ENCODE measurements at places on chromosomes 6 and 20.

DNA sequence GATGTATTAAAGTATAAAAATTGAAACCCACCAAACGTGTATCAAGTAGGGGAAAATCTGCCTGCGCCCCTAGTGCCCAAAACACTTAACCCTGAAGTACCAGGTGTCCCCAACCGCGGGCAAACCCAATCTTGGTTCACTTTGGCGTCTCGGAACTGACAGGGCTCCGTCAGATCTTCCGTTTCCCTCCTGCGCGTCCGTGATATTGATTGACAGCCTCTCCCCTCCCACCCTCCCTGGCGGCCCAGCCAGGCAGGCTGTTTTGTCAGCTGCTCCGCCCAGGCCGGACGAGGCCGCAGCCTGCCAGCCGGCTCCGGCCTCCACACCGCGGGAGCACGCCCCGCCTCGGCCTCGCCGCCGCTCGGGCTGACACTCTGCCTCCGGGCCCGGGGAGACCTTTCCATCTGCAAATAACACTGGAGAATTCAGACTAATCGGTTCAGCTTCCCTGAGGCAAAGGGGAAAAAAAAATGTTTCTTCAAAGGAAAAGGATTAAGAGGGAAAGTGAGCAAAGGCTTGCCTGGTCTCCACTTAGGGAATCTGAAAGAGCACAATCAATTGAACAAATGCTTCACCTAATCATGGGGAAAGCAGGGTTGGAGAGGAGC, 234.9 kb upstream of the MCHR2 start:
- no peak for DNase-seq

DNA sequence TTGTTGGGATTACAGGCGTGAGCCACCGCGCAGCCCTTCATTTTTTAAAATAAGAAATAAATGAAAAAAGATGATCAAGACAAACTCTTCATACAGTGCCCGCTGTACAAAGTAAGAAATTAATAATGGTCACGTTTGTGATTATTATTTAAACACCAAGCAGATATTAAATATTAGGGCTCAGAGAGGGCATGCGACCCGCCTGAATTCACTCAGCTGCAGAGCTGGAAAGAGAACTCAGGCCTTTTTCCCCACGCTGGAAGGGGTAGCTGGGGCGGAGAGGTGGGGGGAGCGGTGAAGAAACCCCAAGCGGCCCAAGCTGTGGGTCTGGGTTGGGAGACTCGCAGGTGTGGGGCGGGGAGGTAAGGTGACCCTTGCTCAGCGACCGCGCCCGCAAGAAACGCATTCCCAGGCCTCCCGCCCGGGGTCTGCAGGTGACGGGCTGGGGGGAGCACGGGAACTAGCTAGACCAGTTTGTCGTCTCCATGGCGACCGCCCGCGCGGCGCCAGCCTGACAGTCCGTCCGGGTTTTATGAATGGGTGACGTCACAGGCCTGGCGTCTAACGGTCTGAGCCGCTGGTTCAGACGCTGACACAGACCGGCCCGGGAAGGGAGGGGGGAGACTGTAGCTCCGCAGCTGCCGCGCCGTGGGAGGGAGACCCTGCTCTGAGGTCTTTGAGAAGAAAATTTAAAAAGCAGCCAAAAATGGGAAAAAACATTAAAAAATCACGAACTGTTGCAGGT, 1.1 kb upstream of the ID1 start:
- peak; percentile 92 for DNase-seq

DNA sequence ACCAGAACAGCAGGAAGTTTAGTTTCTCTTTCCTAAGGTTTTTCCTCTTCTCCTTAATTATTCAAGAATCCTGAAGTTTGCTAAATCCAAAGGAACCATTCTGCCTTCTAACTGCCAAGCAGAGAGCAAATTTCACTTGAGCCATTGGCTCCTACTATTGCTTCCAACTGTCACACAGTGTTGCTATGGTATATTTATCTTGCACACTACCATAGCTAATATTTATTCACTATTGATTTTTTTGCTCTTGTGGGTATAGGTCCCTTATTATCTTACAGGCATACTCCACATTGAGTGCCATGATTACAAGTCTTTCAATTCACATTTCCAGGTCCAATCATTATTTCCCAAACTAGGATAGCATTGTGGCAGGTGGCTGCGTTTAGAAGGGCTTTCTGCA, 266.7 kb upstream of the FLRT3 start:
- no peak for DNase-seq

- DNase-seq: no peak
These were observed 46.5 kb downstream of the BLOC1S5 start for GRCh38 chr6:8017705-8018104.

- DNase-seq: no peak
These were observed 10.1 kb downstream of the PIM1 start for GRCh38 chr6:37180075-37180474.

GRCh38 chr6:160986851-160987250, 4.7 kb upstream of the MAP3K4 start:
- DNase-seq: no peak

- DNase-seq: no peak
These were observed 276.5 kb upstream of the CITED2 start for GRCh38 chr6:139650941-139651340.

DNA sequence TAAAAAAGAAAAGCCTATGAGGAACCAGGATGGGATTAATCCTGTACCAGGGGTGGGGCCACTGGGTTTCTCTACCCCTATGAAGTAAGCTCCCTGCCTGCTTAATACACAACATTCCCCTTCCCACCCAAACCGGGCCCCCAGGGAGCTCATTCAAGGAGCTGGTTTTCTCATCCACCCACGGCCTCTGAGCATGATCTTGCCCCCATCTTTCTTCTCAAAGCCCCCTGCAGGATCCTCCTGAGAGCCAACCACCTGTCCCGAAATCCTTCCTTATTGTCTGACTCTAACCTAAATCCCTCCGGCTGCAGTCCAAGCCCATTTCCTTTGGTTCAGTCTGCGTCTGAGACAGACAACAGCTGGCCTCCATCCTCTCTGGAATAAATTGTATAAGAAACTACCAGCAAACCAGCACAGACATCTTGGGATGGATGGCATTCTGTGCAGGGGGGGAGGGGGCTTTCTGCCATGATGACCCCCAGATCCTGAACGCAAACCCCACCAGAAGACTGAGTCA, 21.0 kb downstream of the KCNK5 start:
- no peak for DNase-seq

GRCh38 chr20:52060794-52061714, 130.5 kb downstream of the ZFP64 start:
- no peak for DNase-seq

GRCh38 chr6:151100326-151100725, 139.4 kb upstream of the AKAP12 start:
- DNase-seq: no peak

DNA sequence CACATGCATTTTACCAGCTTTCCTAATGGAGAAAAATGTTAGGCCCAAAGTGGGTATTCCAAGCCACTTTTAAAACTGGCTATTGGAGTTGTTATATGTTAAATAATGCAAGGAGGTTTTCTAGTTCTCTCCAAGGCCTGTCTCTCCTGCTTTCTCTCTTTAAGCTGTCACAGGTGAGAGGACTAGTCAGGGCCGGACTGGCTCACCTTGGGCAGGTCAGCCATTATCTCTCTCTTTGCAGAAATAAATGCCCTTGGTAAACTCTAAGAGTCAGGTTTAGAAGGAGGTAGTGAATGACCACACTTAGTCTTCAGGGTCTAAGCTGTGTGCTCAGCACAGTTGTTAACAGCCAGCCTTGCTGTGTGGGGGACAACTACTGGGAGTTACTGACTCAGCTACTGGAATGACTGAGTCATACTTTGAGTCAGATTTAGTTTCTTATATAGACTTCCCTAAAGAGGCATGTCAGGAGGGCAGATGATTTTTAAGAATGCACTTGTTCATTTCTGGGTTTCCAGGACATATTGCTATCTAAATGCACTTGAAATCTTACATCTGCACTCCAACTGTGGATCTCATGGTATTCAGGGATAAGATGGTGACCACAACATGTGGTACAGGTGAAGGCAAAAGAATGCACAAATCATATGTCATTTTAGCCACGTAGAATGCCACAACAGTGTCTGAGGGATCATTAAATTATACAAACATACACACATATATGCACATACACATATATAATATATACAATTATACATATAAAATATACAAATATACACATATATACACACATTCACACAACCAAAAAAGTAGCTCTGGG, 719.4 kb downstream of the EPM2A start:
- DNase-seq: no peak

DNA sequence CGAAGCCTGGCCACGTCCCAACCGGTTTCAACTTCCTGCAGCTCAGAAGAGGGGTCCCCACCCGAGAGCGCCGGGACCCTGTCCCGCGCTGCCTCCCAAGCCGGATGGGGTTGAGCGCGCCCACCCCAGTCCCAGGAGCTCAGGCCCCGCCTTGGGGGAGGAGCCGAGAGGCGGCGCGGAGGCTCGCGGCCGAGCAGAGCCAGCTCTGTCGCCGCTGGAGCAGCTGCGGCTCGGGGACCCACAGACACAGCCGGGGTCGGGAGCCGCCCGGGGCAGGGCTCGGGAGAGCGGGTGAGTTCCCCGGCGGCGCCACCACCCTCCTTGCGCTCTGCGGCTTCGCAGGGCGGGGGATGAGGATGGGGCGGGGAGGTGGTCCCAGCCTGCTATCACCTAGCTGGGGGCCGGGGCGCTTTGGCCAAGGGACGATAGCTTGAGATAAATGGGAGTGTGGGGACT, at the start of gene PPP1R16B:
Gene PPP1R16B (plus strand): TSS at position 196 of the 456 bp plus-strand sequence. CDS start 30,229 bp downstream, outside the sequence.
- peak; percentile 65 for DNase-seq

GRCh38 chr6:30591008-30591407, 19.8 kb downstream of the ABCF1 start:
- no peak for DNase-seq

- DNase-seq: no peak
These were observed 360.2 kb downstream of the PREX1 start for GRCh38 chr20:48467622-48468021.

- DNase-seq: no peak
These were observed 1.3 kb downstream of the C20orf202 start for GRCh38 chr20:1204576-1204975.

- no peak for DNase-seq
These were observed 16.1 kb upstream of the ZNF292 start for GRCh38 chr6:87139236-87139635.

DNA sequence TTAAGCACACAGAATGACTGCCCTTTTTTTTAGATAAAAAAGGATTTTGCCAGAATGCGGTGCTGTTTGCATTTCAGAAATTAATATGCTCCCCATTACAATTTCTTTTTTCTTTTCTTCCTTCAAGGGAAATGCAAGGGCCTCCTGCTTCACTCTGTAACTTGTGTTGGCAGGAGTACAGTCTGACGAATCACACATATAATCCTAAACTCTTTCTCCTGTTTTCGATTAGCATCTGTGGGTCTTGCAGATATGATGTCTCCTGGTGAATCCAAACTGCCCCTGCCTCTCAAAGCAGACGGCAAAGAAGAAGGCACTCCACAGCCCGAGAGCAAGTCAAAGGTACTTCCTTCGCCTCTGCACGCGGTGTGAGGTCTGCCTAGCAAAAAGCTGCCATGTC, 149.5 kb downstream of the TMEM242 start:
- DNase-seq: no peak

DNA sequence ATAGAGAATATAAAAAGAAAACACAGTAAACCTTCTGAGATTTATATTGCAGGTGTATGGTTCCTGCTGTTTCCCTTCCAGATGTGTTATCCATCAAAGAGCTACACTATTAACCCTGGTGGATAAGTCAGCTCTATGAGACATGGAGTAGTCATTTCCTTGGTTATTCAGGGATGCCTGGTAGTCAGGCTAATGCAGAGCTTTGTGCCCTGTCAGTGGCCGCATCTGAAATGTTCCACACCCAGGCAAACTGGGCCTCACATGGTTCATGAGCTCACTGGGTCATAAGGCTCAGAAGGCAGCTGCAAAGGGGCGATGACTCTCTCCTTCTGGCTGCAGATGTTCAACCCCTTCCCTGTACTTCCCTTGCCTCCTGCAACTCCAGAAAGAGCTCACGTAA, 473.6 kb downstream of the EPHA7 start:
- no peak for DNase-seq

- no peak for DNase-seq
These were observed 188.1 kb downstream of the UST start for GRCh38 chr6:148934961-148935360.

- no peak for DNase-seq
These were observed 166.0 kb downstream of the DLL1 start for GRCh38 chr6:170124836-170125235.

DNA sequence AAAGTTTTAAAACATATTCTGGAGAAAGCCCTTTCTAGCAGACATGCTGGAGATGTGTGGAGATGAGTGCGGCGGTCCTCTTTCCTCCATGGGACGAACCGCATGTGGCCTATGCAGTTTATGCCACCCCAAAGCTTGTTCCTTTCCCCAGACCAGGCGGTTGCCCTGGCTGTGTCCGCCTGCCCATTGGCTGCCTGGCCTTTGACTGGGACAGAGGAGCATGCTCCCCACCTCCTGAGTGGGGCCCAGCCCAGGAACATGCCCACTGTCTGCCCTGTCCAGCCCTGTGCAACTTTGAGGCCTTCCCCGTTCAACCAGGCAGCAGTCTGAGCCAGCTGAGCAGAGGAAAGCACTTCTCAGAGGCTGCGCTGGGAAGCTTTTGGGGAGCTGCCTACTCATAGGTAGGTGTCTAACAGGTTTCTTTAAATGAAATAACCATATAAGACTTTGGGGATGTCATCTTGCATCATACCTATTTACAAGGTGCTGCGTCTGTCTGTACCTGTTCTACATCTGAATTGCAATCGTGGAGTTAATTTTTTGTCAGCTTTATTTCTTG, 20.6 kb downstream of the FOXC1 start:
- DNase-seq: no peak

- DNase-seq: peak; percentile 4
These were observed 196.0 kb downstream of the BTBD3 start for GRCh38 chr20:12113468-12114371.

DNA sequence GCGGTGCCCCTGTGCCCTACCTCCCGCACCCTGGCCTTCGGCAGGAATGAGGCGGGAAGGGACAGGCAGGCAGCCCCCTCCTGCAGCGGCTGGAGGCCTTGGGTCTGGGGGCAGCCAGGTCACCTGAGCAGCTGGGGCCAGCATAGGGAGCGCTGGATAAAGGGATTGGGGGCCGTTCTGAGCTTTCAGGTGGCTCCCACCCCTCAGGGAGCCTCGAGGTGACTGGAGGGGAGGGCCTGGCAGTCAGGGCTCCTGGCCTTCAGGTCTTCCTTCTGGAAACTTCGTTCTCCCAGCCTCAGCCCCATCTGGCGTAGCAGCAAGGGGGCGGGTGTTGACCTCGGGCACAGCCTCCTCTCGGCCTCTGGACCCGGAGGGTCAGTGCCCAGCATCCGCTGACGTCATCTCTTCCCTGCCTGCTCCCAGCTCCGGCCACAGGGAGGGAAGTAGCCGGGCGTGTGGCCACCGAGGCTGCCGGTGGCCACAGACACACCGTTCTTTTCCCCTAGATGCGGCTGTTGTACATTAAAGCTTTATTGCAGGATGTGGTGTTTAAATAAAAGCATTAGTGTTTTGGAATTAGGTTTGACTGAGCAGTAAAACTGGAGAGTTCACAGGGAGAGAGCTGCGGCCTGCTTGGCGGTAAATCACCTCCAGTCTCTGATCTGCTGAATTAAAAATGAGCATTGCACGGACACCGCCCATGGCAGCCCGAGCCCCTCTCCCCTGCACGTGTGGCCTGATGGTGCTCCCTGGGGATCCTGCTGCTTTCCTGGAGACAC, 80.0 kb upstream of the GATA5 start:
- DNase-seq: no peak

- no peak for DNase-seq
These were observed 33.2 kb upstream of the NCOA3 start for GRCh38 chr20:47468290-47469050.

- no peak for DNase-seq
These were observed at the start of gene RUNX2 for GRCh38 chr6:45327956-45328522. Gene RUNX2 (plus strand): TSS chr6:45328330. CDS start chr6:45328727, 397 bp downstream.

- no peak for DNase-seq
These were observed 98.3 kb downstream of the PREX1 start for GRCh38 chr20:48729538-48729937.

Measured in nucleus accumbens (tissue), 56 donors.